ENCODE measurements at places on chromosomes 16 and 17.

DNA sequence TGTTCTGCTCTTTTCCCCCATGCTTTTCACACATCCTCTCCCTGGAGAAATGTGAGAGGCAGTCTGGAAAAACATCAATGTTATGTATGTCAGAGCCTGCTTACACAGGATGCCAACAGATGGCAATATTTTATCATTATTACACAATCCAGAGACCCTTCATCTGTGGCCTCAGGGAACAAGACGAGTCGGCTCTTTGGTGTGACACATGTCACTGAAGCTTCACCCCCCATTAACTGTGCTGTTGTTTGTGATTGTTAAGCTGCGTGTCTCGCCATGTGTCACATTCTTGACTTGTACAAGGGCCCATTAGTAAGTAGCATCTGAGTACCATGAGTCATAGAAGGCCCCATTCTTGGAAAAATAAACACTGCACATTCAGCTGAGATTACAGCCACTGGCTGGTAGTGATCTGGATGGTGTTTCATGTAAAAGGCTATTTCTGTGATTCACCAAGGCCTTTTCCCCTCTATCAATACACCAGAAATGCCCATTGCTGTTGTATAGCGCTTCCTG, 682.1 kb upstream of the SOX9 start:
- no peak for DNase-seq

DNA sequence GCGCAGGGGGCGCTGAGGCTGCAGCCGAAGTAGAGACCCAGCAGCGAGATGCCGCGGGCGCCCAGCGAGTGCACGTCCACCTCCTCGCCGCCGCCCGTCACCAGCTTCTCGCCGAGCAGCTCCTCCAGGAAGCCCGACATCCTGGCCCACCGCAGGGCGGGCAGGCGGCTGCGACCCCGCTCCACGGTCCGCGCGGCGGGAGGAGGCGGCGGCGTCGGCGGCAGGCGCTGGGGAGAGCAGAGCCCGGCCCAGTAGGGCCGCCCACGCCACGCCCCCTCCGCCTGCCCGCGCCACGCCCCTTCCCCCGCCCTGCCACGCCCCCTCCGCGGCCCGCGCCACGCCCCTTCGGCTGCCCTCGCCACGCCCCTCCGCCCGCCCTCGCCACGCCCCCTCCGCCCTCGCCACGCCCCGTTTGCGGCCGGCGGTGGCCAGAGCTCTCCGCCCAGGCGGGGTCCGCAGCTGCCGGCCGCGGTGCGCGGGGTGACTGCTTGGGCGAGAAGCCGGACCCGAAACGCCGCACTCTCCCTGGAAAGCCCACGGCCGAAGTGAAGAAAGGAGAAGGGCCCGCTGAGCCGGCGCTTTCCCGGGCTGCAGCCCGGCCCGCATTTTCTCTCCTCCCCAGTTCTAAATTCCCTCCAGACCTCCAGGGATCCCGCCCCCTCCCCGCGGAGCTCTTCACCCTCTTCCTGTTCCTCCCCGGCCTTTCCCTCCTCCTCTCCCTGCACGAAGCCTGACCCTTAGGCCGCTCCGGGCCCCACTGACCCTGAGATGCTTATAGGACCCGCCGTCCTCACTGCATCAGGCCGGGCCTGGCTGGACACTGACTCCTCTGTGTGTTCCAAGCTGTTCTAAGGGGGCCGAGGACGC, at the start of gene NXN:
Gene NXN (minus strand): TSS at position 238 of the 867 bp plus-strand sequence.
- DNase-seq, result peak; percentile 91

GRCh38 chr17:9087921-9088320, 66.6 kb downstream of the NTN1 start:
- no peak for DNase-seq

DNA sequence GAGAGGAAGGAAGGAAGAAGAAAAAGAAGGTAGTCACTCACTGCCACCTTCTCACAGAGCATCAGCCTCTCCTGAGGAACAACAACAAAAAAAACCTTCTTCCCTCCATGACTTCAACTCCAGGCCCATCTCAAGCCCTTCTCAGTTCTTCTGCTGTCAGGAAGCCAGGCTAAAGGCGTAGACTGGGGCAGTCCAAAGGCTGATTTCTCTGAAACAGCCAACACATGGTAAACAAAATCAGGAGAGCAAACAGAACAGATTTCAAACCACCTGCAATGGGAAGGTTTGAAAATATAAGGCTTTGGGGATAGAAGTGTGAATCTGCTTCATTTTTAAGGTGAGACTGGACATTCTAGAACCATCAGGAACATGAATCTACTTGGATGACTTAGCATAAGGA, 157.3 kb upstream of the DNAH9 start:
- DNase-seq, result no peak

DNA sequence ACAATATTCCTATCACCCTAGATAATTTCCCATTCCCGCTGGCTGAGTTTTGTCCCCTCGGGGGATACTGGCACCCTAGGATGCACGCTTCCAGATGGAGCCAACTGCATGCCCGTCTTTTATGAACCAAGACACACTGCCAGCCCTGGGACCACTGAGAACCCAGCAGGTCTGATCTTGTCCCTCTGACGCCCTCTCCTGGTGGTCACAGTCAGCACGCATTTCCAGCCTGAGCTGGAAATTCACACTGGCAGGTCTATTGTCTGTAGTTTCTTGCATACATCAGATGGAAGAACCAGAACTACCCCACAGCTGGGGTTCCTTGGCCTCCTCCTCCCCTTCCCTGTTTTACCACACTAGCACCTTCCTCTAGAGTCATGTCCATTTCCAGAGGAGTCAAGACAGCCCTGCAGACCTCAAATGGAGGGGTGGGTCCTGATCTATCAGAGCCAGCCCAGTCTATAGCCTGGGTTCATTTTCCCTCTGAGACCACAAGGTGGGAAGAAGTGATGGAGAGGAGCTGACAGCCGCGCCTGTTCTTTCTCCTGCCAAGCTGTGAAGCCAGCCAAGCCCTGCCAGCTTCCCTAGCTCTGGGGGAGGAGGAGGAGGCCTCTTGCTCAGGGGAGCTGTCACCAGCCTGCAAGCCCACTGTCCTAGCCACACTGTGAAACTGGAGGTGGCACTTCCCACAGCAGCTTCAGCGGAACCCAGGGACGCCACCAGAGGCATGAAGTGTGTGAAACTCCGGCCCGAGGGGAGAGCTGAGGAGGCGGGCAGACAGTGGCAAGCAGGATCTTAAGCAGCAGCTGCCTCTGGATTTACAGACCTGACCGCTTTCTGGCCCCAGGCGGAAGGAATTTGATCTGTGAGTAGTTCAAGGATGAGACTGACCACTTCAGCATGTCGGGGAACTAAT, 29.3 kb downstream of the MXRA7 start:
- DNase-seq, result peak; percentile 74

- peak; percentile 92 for DNase-seq
Observed at GRCh38 chr16:88455610-88456355, 2.7 kb downstream of the ZFPM1 start.

DNA sequence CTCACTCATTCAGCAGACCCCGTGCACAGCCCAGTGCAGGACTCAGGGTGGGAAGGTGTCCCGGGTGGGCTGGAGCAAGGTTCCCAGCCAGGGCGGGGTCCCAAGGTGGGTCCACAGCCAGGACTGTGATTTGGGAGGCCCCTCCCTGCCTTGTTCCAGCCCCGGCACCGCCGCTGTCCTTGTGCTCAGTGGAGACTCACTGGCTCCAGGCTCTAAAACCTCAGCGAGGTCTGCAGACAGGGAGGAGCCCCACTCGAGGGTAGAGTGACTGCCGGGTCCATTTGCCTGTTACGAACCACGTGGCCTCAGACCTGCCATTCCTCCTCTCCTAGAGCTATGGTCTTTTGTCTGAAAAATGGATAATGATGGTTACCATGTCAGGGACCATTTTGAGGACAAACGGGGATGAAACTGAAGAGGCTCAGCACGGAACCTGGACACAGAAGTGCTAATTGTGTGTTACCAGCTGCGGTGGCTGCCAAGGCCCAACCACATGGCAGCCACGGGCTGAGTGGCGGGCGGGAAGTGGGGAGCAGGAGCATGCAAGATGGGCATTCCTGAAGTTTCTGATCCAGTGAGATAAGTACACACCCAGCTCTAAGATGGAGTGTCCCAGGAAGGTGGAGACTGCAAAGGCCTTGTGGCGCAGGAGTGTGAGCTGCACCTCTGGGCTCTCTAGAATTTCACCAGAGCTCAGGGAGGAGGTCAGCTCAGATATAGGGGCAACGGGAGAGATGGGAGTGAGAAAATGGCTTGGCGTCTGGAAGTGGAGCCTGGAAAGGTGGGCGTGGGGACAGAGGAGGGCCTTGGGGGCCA, 317.6 kb downstream of the SEC14L1 start:
- DNase-seq, result no peak

DNA sequence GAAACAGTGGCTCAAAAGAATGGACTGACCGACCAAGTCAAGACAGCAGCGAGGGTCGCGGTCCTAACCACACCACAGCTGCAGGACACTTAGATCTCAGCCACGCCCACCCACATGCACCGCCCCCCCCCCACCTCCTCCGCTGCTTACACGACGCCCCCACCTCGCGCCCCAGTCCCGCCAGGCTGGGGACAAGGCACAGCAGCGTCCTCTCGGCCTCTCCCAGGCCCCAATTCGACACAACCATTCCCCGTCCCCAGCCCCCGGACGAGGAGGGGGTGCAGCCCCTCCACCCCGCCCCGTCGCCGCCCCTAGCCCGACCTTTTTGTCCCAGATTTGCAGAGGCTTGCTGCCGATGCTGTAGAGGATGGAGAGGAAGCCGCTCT, 477 bp downstream of the CFAP20 start:
- DNase-seq, result no peak

DNA sequence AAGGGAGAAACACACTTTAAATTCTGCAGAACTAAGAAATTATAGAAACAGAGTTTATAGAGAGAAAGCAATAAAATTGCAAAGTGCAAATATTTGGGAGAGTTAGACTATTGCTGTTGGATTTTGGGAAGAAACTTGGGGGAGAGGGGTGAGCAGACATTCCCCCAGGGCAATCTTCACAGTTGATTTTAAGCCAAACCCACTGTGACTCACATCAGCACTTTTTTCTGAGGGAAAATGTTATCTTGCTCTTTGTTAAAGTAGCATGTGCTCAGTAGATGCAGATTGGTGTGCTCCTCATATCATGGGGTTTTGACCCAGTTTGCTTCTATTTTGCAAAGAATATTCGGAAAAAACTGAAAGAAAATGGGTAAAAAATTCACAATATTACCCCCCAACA, 367.6 kb downstream of the CDH11 start:
- no peak for DNase-seq

- DNase-seq, result no peak
Observed at GRCh38 chr16:87322833-87323726, 5.9 kb upstream of the C16orf95 start.

DNA sequence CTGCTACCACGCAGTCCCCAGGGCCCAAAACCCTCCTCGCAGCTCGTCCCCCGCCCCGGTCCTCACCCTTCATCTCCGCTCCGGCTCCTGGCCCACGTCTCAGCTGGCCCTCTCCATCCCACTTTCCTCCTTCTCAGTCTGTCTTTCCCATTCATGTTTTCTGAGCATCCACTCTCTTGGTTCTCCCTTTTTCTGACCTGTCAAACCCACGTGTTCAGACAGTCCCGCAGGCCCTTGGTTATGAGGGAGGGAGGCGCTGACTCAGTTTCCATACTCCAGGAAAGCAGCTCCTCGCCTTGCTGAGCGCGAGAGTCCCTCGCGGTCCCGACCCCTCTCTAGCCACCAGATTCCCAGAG, 392 bp upstream of the HID1 start:
- DNase-seq, result no peak

- no peak for DNase-seq
Observed at GRCh38 chr17:77320044-77320440, 179.3 kb downstream of the SEC14L1 start.

DNA sequence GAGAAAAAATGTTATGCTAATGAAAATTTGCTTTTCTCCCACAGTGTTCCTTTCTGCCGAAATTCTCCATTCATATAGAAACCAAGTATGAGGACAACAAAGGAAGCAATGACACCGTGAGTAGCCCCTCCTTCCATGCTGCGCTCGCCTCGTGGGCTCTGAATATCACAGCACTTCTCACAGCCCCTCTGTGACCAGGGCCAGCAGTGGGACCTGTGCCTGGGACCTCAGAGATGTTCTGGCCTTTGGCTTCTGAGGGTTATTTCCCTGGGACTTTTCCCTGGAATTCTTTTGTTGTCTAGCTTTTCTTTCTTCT, 139.6 kb upstream of the NOL11 start:
- no peak for DNase-seq

DNA sequence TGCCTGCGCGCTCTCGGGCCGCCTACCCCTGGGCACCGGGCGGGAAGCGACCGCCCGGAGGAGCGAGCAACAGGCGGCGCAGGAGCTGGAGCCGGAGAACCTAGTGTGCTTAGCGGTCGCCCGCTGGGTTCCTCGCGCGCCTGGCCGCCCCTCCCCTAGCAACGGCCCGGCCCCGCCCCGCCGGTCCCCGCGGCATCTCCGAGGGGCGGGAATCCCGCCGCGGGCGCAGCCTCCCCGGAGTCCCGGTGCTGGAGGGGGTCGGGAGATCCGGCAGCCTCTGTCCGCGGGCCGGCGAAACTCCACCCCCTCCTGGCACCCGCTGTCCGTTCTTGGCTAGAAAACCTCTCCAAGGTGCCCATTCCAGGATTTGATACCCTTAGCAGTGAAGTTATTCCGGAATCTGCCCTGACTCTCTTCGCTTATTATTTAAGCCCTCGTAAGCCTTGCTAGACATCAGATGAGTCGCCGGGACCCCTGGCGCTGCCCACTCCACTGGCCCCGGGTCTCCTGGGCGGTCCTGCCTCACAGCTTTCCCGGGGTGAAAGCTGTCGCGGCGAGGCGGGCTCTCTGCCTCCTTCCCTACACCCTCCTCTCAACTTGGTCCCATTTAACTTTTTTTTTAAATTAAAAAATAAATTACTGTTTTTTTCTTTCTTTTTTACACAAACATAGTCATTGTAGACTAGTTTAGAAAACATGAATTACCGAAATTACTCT, at the start of gene RPRML:
Gene RPRML (minus strand): TSS at position 107 of the 717 bp plus-strand sequence. CDS start 246 bp downstream, outside the sequence.
- DNase-seq, result peak; percentile 44

- DNase-seq, result no peak
Observed at GRCh38 chr17:77810536-77810935, 148.0 kb upstream of the TNRC6C start.

DNA sequence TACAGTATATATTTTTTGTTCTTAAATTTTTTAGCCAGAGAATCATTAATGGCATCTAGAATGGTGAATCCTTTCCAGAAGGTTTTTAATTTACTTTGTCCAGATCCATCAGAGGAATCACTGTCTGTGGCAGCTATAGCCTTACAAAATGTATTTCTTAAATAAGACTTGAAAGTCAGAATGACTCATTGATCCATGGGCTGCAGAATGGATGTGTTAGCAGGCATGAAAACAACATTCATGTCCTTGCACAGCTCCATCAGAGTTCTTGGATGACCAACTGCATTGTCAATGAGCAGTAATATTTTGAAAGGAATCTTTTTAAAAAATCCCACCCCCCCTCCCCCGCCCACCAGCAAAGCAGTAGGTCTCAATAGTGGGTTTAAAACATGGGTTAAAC, 51.4 kb downstream of the CACNG1 start:
- DNase-seq, result no peak
